ENCODE measurements at places on chromosomes 11 and 22.

DNA sequence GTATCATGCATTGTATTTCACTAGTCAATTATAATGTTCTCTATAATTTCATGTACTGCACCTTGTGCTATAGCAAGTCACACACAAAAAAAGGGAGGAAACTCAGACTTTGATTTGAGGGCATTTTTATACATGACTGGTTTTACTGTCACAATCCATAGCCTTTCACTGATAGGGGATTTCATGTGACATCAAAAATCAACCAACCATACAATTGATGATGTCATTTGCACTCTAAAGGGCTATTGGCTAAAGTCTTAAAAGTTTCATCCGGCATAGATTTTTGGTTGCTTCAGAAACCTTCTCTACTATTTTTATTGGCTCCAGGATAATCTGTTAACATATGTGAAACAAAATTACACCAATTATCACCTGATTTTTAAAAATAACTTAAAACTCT lies 237.8 kb downstream of the DCDC1 start:
- DNase-seq: no peak

DNA sequence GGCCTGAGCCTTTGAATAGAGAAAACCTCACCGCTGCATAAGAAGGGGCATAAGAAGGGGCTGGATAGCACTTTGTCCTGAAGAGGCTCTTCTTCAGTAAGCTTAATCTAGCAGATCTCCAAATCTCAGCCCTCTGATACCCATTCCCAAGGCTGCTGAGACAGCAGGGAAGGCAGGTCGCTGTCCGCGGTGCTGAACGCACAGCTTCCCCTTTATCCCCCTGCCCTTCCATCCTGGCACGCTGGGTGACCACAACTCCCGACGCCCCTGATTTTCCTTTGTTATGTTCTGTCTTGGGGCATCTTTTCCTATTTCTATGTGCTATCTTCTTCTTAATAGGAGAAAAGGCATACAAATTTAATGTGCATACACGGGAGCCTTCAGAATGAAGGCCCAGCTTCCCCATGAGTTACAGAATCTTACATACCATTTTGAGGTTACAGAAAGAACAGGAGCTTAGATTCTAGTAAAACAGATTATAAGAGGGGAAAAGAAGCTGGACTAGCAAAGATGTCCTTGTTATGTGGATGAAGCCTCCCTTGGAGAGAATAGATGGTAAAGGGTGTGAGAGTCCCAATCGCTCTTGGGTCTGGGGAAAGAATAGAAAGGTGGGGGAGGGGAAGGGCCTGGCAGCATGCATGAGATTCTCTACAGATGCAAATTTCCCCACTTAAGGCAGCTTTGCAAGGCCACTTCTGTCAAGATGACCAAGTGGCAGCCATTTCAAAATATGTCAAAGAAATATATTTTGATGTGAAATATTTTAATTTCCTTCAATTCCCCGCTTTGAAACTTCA lies 5.7 kb upstream of the SULT4A1 start:
- peak; percentile 21 for DNase-seq

GRCh38 chr11:59776210-59777066 lies 21.3 kb downstream of the STX3 start:
- no peak for DNase-seq

DNA sequence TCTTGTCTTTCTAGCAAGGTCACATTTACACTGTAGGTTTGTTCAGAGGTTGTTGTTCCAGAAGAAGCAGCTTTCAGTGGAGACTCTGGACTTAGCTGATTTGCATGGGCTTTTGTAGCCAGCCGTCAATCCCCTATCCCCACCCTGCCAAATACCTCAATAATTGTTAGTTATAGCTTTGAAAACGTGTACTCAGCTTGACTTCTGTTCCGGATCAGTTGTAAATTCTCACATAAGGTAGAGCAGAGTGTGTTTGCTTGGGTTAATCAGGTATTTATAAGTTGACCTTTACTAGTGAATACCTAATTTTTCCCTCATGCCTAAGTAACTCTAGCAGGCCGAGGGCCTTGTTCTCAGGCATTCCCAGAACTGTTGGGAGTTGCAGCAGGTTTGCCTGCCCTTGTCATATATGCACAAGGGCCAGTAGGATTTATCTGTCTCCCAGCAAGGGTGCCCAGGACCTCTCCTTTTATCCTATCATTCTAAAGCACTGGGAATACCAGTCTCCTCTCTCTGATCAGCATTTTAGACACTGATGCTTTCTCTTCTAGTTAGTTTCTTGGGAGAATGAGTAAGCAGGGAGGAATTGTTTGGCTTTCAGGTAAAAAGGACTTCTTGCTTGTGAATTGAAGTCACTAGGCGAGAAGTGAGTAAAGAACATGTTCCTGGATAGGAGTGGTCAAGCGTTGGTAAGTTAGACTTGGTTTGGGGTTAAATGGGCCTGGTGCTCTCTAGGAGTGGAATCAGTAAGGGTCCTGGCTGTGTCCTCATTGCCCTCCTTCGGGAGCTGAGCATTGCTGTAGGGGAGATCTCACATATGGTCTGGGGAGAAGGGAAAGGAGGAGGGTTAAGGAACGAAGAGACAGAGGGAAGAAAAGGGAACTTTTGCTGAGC lies 22.1 kb downstream of the STIM1 start:
- DNase-seq: no peak

GRCh38 chr11:114796954-114797721 lies 118.8 kb downstream of the NXPE2 start:
- DNase-seq: no peak

DNA sequence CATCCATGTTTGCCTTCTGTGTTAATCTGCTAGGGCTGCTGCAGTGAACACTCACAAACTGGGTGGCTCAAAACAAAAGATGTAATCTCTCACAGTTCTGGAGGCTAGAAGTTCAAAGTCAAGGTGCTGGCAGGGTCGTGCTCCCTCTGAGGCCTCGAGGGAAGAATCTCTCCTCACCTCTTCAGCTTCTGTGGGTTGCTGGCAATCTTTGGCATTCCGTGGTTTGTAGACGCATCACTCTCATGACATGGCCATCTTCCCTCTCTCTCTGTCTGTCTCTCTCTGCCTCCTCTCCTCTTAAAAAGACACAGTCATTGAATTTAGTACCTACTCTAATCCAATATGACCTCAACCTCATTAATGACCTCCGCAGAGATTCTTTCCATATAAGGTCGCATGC lies 78.8 kb downstream of the TSPAN18 start:
- DNase-seq: no peak

DNA sequence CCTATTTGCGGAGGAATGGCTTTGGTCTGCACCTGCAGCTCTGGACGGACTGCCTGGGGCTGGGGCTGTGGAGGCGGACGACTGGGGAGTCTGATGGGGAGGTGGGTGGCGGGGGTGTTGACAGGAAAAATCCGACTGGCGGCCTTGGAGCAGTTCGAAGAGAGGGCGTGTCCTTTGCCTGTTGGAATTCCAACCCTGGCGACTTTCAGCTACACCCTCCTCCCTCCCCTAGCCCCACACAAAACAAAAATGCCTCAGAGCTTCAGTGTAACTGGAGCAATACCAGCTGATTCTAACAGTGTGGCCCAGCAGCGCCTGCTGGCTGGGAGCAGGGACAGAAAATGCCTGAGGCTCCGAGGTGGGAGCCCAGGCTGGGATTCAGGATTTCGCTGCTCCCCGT lies 85.4 kb downstream of the ATXN10 start:
- DNase-seq: no peak

DNA sequence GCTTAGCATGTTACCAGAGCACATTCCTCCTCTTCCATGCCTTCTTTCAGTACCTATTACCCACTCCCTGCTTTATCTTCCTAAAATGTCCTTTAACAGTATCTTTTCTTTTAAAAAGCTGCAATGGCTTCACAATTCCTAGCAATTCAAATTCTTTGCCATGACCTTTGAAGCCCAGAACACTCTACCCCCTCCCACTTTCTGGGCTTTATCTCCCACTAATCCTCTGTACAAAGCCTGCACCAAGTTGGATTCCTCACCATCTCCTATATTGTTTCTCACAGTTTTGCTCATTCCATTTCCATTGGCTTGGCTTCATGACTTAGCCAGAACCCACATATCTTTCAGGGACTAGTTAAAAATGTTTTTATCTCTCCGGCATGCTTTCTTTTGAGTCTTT lies 80.9 kb downstream of the FAM76B start:
- no peak for DNase-seq

DNA sequence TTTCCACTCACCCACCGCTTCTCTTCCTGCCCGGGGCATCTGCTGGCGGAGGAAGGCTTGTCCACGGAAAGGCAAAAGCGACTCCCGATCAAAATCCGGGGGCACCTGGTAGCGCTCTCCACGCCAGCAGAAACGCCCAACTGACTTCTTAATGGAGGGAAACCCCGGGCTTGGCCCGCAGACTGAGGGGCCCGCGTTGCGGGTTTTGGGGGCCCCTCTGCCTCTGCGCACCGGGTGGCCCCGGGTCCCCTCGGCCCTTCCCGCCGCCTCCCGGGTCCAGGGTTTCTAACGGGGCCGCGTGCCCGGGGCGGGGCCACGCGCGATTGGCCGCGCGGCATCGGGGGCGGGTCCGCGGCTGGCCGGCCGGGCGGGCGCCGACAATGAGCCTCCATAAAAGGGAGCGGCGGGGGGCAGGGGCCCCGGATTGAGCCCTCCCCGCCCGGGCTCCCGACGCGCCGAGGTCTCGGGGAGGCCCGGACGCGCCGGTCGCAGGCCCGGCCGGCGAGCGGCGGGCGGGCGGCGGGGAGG lies at the start of gene SPINDOC:
Gene SPINDOC, plus strand, starts transcription at position 422 of the 528 bp plus-strand sequence. CDS start 231 bp downstream, outside the sequence.
- no peak for DNase-seq

GRCh38 chr22:42930810-42931420 lies 73.8 kb upstream of the ARFGAP3 start:
- no peak for DNase-seq

- no peak for DNase-seq
Measured at GRCh38 chr11:23604966-23605365, 744.7 kb upstream of the CCDC179 start.

- DNase-seq: no peak
Measured at GRCh38 chr11:61930933-61931332, 13.6 kb upstream of the RAB3IL1 start.

GRCh38 chr11:121757480-121758125 lies 304.8 kb upstream of the SORL1-AS1 start:
- DNase-seq: no peak

DNA sequence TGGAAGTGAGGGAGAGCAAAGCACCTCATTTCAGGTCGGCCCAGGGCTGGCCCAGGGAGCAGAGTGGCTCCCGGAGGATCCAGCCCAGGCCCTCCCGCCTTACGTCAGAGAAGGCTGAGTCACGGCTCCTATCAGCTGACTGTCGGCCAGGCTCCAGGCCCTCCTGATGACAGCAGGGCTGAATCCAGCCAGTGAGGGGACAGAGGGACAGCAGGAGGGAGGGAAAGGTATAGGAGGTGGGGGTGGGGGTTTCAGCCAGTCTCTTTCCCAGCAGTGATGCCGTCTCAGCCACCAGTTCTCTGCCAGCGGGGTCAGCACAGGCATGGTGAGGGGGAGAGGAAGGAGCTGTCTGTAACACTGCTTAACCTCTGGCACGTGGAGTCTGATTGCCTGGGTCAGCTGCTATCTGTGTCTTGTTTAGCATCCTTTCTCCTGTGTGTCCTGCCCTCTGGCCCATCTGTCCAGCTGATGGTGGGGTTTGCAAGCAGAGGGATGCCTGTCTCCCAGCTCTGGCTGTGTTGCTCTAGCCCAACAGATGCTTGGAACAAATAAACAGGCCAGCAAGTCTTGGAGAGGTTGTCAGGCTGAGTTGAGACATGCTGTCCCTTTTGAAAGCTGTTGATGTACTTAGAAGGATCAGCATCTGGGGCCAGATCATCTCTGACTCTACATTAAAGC lies 74.0 kb downstream of the ADAMTS15 start:
- no peak for DNase-seq

DNA sequence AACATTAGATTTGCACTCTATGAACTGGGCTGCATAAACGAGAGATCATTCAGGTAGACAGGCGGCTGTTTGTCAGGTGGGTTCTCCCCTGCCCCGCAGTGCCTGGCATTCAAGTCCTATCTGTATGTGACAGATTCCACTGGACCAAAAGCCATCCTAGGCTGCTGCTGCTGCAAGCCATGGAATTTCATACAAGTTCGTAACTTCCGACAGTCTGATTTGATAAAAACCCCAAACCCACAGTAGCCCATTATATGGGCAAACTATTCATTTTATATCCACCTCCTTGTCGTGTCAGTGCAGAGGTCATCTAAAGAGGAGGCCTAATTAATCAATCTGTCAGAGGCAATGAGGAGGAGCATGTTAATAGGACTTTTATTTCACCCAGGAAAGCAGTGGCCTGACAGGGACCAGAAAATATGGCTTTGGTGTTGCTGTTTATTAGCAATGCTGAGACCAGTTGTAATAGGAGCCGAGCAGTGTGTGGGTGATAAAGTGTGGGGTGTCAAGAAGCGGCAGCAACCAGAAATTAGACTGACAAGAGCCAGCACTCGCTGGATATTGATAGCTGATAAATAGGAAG lies 124.2 kb downstream of the ARL14EP start:
- no peak for DNase-seq

DNA sequence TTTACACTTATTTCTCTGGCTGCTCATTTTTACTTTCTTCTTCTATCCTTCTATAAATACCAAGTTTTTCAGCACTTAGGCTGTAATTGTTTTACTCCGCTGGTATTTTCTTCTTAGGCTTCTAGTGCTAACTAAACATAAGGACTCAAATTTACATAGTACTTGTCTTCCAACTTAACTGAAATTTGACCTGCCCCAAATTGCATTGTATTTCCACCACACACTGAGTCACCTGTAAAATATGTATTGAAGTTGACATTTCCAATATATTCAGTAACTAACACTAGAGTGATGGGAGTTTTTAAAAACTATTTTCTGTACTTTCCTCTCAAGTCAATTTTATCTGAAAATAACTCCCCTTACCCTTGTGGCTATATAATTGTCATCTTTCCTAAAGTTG lies 1794.1 kb upstream of the RAG2 start:
- no peak for DNase-seq

- DNase-seq: peak; percentile 71
Measured at GRCh38 chr11:77071671-77072605, 5.2 kb downstream of the CAPN5 start.

GRCh38 chr11:44574610-44575287 lies 9.3 kb downstream of the CD82 start:
- DNase-seq: no peak

GRCh38 chr11:85857098-85857497 lies 1.9 kb downstream of the CCDC83 start:
- DNase-seq: no peak
